ENCODE measurements at places on chromosomes 2 and 18.
A peak's percentile ranks its signal among the peaks of the same experiment; 100 is the strongest.

DNA sequence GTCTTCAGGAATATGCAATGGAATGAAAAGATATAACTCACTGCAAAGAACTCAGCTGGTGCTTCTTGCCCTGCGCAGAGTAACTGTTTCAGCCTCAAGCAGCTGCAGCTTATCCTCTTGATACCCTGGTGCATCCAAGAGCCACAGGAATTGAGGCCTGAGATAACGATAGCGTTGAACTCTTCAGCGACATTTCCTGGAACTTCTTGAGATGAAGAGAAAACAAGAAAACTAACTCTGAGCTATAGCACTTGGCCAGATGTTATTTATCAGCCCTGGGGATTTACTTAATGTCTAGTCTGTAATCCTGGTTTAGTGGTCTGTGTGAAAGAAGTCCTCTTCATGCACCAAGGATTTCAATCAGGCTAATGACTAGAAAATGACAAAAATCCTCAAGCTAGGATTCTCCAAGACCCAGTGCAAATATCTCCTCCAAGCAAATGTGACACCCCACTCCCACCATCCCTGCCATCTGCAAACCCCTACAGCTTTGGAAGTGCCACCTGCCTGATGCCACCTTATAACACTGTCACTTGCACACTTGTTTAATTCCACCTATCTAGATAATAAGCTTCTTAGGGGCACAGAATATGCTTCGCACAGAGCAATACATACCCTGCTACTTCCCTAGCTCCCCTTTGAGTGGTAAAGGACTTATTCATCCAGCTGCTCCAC lies 40.6 kb downstream of the EHD3 start:
- DNase-seq = no peak

DNA sequence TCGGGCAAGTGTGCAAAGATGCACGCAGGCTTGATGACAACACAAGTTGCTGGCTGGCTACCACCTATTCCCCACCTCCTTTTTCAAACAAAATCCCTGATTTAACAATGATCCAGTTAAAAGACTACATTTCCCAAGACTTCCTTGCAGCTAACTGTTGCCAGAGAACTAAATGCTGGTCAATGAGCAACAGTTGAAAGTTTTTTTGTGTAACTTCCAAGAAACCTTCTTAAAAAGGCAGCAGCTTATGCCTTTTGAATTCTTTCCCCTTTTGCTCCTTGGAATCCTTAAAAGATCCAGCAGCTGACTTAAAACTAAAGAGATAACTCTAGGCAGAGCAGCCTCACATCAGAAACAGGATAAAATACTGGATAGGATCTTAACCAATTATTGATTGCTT lies 38.5 kb downstream of the NPHP1 start:
- peak; percentile 31 for DNase-seq

DNA sequence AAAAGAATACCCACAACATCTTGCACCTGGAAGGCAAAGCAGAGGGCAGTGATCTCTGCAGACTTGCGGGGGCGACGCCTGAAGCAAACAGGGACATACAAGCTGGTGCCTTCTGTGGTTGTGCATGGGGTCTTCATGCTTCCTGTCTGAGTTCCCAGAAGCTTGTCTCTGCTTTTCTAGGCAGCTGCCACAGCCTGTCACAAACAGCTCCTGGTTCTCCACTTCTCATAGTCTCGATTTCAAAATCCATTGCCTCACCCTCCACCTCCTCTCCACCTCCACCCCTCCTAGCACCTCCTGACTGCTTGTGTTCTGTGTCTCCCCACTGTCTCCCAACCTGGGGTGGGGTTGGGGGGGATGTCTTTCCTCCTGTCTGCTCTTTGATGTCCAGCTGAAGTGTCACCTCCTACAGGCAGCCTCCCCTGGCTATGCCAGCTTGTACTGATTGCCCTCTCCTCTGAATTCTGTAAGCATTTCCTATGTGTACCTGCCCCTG lies 1.7 kb upstream of the PROC start:
- no peak for DNase-seq

DNA sequence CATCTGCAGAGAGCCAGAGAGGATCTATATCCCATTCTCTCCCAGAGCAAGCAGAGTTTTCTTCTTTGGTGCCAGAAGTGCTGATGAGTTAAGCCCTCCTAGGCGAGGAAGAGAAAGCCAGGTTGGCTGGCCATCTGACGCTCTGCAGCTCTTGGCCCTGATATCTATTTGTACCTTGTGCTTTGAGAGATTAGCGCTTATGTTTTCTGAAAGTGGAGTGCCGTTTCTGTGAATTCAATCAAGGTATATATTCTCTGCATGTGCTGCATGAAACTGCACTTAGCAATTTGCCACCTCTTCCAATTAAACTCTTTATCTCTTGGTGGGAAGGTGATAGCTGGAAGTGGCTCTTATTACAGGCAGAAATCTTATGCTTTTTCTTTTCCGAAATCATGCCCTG lies 177.5 kb downstream of the LPIN1 start:
- DNase-seq = no peak

DNA sequence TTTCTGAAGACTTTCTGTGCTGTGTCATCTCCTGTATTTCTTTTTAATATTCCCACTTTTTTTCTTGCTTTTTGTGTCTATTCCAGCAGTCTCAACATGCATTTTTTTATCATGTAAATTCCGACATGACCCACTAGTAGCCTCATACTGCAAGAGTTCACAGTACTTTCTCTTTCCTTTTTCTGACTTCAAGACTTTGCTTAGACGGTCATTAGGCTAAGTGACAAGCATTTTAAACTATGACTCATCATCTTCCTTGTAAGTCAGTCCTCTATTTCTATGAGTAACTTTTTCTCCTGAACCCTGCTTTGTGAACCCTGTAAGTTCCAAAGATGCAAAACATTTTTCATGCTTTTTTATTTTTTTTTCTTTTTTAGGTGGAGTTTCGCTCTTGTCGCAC lies 381.2 kb downstream of the TXNL1 start:
- peak; percentile 65 for DNase-seq

GRCh38 chr2:209519271-209519670 lies 95.4 kb downstream of the MAP2 start:
- no peak for DNase-seq

- no peak for DNase-seq
Observed at GRCh38 chr2:103451283-103451682, 689.5 kb downstream of the TMEM182 start.

DNA sequence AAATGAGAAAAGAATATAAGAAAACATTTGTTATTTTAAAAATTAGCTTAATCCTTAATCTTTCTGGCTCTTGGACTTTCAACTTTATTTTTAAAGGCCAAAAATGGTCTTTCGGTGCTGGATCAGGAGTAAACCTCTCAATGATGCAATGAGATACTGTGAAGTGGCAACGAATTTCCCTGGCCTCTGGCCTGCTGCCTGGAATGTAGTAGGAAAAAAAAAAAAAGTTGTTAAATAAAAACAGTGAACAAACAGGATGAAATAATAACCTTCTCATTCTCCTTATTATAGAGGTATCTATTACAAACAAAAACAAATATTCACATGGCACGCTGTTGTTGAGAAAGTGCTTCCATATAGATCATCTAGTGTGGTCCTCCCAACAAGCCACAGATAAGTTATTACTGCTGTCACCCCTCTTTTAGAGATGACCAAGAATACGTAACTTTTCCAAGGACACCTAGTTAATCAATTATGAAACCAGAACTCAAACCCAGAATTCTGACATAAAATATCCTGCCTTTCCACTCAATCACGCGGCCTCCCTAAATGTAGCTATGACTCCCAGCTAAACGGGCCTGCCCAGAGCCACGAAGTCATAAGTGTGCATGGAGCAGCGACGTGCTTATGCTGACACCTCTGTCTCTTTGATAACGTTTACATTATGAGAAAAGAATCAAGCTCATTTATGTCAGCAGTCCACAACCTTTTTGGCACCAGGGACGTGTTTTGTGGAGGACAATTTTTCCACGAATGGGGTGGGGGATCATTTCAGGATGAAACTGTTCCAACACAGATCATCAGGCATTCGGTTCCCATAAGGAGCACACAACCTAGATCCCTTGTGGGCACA lies 170.9 kb downstream of the BCL2 start:
- DNase-seq = peak; percentile 85

DNA sequence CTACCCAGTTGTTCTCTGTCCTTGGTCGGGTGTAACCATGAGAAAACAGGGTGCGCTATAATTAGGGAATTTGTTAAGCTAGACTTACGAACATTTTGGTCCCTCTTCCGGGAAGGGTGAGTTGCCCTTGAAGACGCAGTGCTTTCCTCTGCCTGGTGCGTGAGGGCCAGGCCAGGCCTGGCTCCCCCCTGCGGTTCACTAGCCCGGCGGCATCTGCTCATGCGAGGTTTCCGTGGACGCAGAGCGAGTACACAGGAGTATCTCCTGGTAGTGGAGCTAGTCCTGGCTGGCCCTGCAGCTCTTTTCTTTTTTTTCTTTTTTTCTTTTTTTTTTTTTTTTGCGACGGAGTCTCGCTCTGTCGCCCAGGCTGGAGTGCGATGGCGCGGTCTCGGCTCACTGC lies 148.8 kb downstream of the PTGR3 start:
- DNase-seq = no peak

GRCh38 chr18:12394428-12394827 lies 13.3 kb upstream of the PRELID3A start:
- DNase-seq = no peak

GRCh38 chr18:51279367-51279984 lies 82.0 kb upstream of the MEX3C start:
- DNase-seq = no peak

- peak; percentile 27 for DNase-seq
Observed at GRCh38 chr2:144645083-144645778, 125.3 kb upstream of the ZEB2 start.

DNA sequence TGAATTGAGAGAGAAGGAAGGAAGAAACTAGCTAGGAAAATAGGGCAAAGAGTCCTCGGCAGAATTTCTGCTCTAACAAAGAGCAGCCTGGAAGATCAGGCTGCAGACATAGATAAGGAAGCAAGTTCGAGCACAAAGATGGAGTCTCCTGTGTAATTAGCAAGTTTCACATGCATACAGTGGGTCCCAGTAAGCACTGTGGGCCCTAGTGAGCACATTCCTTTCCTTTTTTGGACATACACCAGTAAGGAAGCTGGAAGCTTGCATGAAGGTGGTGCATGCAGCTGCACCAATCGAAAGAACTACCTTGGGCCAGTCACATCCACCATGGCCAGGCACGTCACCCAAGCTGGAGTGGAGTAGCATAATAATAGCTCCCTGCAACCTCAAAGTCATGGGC lies 109.7 kb downstream of the NOL4 start:
- DNase-seq = no peak

- DNase-seq = no peak
Observed at GRCh38 chr2:135299165-135299564, 231.9 kb downstream of the ZRANB3 start.

GRCh38 chr2:232419245-232420072 lies 12.8 kb downstream of the ALPG start:
- peak; percentile 12 for DNase-seq

DNA sequence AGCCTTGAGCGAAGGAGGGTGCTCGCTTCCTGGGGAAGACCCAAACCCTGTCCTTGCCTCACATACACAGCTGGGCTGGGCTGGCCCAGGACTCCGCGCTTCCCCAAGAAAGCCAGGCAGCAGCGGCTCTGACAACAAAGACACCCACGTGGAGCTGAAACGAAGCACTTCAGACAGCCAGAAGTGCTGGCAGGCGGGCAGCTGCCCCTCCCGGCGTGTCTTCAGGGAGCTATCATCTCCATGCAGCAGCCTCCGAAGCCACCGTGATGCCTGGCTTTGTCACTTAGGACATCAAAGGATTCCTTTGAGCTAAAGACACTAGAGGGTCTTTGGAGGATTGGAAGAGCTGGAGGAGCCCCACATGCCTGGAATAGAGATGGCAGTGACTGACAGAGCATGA lies 35.2 kb downstream of the C1QL2 start:
- DNase-seq = no peak

DNA sequence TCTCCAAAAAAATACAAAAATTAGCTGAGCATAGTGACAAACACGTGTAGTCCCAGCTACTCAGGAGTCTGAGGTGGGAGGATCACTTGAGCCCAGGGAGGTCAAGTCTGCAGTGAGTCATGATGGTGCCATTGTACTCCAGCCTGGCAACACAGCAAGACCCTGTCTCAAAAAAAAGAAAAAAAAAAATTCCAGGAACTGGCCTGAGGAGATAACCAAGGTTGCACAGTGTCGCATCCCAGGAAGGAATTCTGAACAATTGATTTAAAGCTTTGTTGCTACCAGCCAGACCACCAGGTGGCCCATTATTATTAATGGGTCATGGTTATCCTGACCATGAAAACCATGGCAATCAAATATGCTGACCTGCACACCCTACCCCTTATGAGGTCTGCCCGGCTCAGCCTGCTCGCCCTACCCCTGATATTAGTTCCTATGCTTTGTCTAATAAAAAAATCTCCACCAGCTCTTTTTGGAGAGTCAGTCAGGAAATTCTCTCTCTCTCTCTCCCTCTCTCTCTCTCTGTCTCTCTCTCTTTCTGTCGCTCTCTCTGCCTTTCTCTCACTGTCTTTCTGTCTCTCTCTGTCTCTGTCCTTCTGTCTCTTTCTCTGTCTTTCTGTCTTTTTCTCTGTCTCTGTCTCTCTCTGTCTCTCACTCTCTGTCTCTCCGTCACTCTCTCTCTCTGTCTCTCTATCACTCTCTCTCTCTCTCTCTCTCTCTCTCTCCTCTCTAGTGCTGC lies 73.7 kb downstream of the NCAPH start:
- DNase-seq = no peak

DNA sequence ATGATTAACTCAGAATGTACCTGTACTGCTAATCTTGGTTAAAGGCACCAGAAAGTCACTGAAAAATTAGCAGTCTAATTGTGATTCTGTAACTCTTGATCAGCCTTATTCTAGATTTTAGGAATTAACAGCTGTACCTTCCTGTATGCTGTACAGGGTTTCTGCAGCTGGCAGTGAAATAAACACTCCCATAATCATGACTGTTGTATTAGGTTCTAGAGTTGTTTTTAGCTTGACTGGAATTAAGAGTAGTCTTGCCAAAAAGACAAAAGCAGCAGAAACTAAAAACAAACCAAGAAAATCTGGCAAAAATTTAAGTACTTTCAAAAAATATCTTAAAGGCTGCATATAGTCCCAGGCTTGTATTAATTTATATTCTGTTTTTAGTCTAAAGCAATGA lies 103.5 kb downstream of the SOS1 start:
- no peak for DNase-seq

DNA sequence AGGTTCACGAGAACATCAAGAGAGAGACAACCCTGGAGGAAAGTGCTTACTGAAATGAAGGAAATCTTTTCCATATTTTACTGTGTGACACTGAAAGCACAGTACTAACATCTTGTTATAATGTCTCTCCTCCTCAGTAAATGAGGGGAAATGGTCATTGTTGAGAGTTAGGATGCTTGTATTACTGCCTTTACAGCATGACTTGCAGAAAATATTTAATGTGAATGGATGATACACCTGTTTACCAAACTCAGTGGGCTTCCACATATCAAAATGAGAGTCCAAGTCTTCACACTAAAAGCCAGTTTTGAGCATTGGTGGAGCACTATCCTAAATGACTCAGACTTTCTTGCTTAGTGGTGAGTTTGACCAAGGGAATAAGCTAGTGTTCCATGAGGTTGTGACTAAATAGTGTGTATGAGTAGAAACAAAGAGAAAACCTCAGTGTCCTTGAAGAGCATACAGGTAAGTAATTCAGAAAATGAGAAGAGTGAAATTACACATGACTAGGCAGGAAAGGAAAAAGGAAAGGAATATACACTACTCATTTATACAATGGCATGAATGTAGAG lies 930.7 kb upstream of the CELF4 start:
- DNase-seq = no peak

All from AG20443 (cell line).